ENCODE measurements at places on chromosomes 6 and 20.

GRCh38 chr6:38154731-38155130 lies 335.2 kb downstream of the ZFAND3 start:
- DNase-seq, result no peak

- no peak for DNase-seq
Observed at GRCh38 chr6:69942485-69942884, 76.1 kb downstream of the COL19A1 start.

DNA sequence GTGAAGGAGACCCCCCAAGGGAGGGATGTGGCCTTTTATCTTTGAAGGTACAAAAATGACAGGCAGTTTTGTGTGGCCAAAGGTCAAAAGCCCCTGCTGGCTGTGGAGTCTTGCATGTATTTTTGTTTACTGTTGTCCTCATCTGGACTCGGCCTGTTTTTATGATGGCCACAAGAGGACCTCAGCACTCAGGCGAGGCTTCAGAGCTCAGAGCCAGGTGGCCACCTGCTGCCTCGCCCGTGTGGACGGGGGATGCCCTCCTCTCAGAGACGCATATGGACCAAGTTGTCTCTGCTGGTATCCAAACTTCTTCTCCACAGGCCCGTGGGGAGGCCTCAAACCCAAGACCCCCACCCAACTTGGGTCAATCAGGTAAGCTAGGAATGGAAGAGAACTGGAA lies 118.2 kb downstream of the DACT2 start:
- no peak for DNase-seq

DNA sequence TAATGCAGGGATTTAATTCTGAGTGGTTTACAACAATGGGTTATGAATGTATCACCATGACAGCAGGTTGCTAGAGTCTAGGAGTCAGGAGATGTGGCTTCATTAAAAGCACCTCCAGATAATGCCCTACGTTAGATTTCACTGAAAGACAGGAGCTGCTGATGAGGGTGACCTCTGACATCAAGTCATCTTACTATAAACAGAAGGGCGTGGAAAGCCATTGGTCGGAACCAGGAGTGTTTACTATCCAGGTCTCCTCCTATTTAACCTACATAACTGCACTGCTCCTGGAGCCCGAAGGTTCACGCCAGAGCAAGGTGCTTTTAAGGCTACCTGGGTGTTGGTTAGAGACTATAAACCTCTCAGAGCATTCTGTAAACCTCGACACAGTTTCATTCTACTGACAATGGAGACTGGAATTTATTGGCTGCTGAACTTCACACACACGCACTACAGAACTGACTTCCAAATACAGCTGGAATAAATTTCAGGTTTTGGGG lies 128.7 kb downstream of the EYA4 start:
- no peak for DNase-seq

DNA sequence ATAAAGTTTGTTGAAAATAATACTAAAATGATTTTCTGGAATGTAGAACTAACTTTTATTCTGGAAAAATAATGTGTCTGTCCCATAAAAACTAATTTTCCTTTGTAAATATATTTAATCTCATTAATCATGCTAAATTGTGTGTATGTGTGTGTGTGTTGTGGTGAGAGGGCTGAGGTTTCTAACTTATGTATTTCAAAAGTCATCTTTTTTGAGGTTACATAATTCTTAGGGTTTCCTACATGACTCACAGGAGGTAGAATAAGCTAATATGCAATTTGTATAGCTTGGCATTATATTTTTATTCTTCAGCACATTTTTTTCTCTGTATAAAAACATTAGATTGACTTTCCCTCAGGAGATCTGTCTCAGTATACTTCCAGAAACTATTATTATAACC lies 64.1 kb upstream of the CLVS2 start:
- DNase-seq, result no peak

DNA sequence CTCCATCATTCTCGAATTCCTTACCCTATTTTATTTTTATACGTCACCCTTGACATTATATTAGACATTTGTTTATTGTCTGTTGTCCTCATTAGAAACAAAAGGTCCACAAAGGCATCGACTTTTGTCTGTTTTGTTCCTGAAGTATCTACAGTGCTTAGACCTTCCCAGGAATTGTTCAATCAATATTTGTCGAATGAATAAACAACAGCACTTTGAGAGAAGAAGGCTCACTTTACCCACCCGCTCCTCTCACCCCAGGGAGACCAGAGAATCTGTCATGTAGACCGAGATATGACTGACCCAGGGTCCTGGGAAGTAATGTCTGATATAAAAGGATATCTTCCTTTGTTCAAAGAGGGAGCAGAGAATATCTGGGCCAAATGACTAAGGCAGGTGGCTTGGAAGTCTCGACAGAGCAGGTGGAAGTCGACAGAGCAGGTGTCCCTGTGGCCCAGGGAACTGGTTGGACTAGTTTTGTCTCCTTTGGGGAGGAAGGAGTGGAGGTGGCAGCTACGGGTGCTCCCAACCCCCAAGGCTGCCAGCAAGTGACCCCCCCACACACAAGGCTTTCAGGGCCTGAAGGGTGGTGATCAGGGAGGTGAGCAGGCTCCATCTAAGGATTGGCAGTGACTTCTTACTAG lies 14.8 kb upstream of the CHMP4B start:
- no peak for DNase-seq

DNA sequence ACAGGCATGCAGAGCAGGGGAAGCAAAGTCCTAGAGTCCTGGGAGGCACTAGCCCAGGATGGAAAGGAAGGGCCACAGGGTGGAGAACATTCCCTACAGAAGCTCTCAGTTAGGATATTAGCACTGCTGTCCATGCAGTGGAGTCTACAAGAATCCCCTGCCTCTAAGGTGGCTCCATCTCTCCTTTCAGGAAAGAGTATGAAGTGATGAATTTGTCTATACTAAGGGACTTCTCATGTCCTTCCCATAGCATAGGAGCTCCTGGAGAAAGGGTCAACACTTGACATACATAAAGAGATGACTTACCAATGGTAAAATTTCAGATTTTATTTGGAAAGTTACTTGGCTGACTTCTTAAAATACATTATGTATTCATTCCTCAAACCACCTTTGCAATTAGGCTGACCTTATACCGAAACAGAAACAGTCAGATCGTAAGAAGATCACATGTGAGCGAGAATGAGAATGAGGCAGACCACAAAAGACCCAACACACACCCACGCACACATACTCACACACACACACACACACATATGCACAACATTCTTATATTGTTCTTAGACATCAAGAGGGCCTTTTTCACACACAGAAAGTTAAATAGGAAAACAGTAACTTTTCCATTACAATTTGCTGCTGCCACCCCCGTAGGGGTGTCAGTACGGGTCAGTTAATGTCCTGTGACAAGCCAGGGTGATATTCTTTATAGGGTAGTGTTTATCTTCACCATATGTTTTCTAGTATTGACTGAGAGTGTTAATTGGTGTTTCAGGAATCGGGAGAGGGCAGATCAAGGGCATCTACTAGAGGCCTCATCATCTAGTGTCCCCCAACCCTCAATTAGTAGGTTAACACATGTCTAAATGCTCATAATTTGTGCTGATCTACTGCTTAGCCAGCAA lies 159.4 kb downstream of the FAXC start:
- DNase-seq, result peak; percentile 41

- DNase-seq, result no peak
Observed at GRCh38 chr20:20102163-20102562, 49.8 kb downstream of the CFAP61 start.

DNA sequence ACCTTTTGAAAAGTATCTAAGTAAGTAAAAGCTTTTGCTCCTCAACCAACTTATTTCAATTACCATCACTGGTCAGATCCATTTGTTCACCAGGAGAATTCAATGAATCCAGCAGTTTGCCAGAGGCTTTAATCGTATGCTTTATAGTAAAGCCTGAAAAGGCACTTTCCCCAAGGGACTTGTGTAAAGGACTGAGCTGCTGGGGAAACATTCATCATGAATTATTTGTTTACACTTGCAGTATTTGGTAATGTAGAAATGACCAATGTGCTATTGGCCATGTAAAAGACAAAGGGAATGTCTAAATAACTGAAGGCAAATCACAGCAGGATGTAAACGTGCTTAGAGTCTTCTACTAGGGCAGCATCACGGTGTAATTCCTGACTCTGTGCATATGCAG lies 471.4 kb downstream of the ADGRB3 start:
- DNase-seq, result no peak

GRCh38 chr20:19625426-19625825 lies 132.6 kb upstream of the RIN2 start:
- no peak for DNase-seq

GRCh38 chr6:134176264-134176975 lies 124.0 kb upstream of the SLC2A12 start:
- peak; percentile 10 for DNase-seq

DNA sequence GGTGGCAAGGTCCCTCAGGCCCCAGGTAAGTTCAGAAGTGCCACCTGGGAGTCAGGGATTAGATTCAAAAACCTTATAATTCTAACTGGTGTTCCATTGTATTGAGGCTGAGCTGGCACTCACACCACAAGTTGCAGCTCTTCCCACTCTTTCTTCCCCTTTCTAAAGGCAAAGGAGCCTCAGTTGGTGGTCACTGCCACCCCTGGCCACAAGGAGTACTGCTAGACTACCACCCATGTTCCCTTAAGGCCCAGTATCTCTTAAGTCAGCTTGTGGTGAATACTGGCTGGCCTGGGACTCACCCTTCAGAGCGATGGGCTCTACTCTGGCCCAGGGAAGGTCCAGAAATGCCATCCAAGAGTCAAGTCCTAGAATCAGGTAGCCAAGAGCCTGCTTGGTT lies 421.1 kb upstream of the KHDRBS2 start:
- DNase-seq, result no peak

- DNase-seq, result no peak
Observed at GRCh38 chr20:33604084-33604990, 57.8 kb upstream of the C20orf144 start.

GRCh38 chr20:11979306-11979990 lies 61.8 kb downstream of the BTBD3 start:
- DNase-seq, result no peak

DNA sequence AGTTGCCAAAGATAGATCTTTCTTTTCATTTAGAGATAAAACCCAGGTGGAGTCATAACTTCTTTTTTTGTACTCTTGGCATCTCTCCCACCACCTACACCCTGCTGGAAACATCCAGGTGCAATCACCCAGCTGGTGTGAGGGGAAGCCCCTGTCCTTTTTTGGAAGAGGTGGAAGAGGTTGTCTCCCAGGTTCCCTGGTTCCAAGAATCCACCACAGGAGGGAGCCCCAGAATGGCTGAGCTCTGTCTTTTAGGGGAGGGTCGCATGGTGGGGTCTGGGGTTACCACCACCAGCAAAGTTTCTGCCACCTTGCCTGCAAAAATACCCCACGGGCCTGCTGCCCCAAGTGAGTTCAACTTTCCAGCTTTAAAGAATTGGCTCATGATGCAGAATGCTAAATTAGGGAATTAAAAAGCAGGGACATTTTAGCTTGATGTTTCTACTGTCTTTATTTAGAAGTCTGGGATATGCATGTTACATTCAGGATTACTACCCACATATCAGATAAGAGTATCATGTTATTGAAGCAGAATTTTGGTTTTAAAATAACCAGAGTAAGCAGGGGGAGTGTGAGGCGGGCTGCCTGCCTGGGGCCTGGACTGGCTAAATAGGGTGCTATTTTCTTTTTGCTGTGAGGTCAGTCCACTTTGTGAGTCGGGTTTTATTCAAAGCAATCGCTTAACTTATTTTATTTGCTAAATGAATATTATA lies 11.0 kb downstream of the SMOC2 start:
- DNase-seq, result no peak

DNA sequence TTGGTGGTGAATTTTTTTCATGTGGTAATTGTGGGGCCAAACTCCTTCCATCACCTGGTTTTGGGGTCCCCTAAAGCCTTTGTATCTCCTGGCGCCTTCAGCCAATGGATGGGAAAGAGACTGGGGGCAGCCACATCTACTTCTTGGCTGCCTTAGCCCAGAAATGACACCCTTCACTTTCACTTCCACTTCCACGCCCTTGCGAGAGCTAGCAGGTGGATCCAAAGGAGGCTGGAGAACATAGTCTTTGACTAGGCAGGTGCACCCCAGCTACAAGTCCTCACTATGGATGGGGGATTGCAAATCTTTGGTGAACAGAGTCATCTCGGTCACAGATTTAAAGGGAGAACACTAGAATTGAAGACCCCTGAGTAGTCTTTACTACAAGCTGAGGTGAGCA lies 70.8 kb downstream of the NDUFAF5 start:
- DNase-seq, result no peak

- no peak for DNase-seq
Observed at GRCh38 chr6:106751501-106752252, 122.3 kb downstream of the QRSL1 start.

GRCh38 chr20:51022803-51023616 lies at the start of gene KCNG1:
TSS of gene KCNG1 (minus strand) at chr20:51023107. CDS start at chr20:51010338, 12,769 bp downstream.
- peak; percentile 83 for DNase-seq

DNA sequence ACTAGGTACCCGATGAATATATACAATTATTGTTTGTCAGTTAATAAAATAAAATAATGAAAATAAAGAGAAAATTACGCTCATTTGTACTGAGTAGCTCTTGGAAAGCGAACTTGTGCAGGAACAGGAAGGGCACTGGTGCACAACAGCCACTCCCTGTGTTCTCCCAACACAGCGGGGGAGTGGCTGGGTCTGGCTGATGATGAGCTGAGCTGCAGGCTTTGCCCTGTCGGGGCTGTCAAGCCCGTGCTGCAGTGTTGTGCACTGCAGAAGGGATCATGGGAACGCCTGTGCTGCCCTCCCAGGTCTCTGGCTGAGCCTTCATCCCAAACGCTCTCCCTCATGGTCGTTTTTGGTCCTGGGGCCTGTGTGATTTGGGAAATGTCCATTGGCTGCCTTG lies 131.7 kb upstream of the MAP3K4 start:
- no peak for DNase-seq

- DNase-seq, result no peak
Observed at GRCh38 chr20:62949962-62950361, 2.5 kb upstream of the SLC17A9 start.

GRCh38 chr6:15690510-15690909 lies 27.7 kb upstream of the DTNBP1 start:
- no peak for DNase-seq

All from stimulated activated CD4-positive, alpha-beta T cell treated with anti-CD3 and anti-CD28 coated beads, Interleukin-15, amount 100 ng/mL, for 24 hours (primary cell).